ENCODE measurements at places on chromosomes 16 and 17.

DNA sequence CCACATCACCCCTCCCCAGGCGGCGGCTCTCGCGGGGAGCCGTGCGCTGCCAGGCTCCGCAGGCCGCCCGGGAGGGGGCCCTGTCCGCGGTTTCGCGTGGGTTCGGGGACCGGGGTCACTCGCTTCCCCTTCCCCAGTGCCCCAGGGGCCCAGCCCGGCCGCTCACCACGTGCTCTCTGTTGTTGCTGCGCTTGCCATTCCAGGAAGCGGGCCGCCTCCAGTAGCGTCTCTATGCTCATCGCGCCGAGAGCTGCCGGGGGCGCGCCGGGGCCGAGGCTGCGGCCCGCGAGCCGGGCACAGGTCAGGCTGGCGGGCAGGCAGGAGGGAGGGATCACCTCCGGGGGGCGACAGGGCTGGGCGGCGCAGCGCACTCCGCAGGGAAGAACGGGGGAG, 390 bp downstream of the MNT start:
- DNase-seq: peak; percentile 39

- no peak for DNase-seq
Observed at GRCh38 chr16:86628614-86629013, 50.3 kb downstream of the FOXL1 start.

DNA sequence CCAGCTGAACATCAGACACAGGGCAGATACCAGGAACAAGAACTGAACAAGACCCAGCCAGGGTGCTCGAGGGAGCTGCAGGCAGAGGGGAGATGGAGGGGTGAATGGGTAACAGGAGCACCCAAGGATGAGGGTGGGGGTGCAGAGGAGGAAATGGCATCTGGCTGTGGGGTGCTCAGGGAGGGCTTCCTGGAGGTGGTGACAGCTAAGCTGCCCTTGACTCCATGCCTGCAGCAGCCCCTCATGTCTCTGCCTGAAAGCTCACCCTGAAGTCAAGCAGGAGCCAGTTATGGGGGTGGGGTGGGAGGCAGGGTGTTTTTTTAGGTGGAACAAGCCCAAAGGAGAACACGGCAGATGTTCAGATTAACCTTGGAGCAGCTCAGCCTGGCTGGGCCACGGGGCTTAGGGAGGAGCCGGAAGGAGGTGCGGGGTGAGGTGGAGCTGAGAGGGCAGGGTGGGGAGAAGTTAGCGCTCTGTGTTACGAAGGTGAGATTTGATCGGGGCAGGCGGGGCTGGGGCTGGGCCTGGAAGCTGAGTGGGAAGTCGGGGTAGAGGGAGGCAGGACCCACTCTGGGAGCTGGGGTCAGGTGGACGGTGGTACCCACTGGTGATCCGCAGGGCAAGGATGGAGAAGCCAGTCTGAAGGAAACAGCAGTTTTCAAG, 143.0 kb downstream of the ENGASE start:
- no peak for DNase-seq

GRCh38 chr16:58620396-58620795, 9.2 kb downstream of the CNOT1 start:
- DNase-seq: no peak

DNA sequence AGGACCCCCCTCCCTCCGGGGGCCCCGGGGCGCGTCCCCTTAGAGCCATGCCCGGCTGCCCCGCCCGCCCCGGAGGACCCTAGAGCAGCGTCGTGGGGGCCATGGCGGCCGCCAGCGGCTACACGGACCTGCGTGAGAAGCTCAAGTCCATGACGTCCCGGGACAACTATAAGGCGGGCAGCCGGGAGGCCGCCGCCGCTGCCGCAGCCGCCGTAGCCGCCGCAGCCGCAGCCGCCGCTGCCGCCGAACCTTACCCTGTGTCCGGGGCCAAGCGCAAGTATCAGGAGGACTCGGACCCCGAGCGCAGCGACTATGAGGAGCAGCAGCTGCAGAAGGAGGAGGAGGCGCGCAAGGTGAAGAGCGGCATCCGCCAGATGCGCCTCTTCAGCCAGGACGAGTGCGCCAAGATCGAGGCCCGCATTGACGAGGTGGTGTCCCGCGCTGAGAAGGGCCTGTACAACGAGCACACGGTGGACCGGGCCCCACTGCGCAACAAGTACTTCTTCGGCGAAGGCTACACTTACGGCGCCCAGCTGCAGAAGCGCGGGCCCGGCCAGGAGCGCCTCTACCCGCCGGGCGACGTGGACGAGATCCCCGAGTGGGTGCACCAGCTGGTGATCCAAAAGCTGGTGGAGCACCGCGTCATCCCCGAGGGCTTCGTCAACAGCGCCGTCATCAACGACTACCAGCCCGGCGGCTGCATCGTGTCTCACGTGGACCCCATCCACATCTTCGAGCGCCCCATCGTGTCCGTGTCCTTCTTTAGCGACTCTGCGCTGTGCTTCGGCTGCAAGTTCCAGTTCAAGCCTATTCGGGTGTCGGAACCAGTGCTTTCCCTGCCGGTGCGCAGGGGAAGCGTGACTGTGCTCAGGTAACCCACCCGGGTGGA, 759 bp downstream of the ALKBH5 start:
- peak; percentile 43 for DNase-seq

- no peak for DNase-seq
Observed at GRCh38 chr17:1839516-1839915, 9.7 kb downstream of the RPA1 start.

DNA sequence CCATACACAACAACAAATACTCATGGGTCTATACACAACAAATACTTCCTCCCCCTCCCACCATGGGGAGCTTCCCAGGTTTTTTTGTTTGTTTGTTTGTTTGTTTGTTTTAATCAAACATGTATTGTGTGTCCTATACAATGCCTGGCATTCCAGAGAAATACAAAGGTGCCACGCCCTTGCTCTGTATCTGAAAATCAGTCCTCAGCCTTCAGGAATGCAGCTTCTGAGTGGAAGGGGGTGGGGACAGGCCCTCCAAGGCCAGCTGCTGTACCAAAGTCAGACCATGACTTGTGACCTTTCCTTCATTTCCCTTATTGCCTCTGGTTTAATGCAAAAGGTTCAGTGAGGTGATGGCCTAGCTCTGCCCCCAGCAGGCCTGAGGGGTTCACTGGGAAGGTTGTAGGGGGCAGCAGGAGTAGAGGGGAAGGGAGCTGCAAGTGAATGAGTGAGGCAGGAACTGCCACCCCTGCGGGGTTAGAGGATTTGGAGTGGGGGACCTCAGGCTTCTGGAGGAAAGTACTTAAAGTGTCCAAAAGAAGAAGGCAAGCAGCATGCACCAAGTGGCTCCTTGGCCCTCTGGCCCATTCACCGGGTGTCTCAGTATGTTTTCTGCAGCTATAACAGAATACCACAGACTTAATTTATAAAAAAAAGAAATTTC, 105.2 kb downstream of the CLEC16A start:
- DNase-seq: no peak

DNA sequence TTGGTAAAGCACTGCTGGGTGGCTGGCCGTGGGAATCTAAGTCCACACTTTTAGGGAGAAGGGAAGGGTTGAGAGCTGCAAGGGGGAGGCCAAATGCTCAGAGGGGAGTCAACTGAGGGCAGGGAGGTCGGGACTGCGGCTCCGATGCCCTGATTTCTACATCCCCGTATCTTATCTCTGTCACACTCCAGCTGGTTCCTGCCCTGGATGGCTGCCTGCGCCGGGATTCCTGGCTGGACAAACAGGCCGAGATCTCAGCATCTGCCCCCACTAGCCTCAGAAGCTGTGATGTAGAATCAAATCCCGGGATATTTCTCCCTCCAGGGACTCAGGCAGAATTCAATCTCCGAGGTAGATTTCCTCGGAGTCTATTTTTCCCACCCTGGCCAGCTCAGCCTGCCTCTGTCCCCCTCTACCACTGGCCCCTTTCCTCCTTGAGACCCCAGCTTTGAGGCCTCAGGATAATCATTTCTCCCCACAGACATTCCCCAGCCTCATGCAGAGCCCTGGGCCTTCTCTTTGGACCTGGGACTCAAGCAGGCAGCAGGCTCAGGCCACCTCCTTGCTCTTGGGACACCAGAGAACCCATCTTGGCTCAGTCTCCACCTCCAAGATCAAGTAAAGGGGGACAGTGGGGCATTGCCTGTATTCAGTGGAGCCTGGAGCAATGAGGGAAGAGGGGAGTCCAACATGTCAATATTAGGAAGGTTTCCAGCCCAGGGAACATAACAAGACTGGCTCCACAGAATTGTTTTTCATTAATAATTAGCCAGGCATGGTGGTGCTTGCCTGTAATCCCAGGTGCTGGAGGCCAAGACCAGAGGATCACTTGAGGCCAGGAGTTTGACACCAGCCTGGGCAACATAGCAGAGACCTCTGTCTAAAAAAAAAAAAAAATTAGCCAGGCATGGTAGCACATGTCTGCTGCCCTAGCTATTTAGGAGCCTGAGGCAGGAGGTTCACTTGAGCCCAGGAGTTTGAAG, 1.8 kb downstream of the SHBG start:
- no peak for DNase-seq

- DNase-seq: no peak
Observed at GRCh38 chr17:74296548-74296936, 22.5 kb downstream of the DNAI2 start.

DNA sequence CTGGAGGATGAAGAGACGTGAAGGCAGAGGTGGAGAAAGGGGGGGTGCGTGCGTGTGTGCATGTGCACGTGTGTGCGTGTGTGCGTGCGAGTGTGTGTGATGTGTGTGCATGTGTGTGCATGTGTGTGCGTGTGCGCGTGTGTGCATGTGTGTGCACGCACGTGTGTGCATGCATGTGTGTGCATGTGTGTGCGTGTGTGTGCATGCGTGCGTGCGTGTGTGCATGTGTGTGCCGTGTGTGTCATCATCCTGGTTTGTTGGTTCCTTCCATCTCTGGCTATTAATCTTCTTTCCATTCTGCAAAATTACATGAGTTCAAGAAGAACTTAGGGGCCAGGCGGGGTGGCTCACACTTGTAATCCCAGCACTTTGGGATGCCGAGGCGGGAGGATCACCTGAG, 17.0 kb upstream of the RPL38 start:
- no peak for DNase-seq

DNA sequence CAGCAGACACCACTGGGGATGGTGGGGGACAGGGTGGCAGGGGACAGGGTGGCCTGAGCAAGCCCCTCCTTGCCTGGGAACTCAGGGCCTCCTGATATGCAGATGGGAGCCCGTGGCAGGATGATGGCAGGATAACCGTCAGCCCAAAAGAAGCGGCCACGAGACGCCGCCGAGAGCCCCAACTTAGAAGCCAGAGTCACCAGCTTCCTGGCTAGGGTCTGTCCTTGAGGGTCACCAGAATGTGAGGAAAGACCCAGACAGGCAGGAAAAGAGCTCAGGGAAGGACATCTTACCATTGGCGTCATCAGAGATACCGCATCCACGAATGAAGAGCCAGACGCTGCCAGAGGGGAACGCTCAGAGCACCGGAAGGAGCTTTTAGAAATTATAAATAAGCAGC, 19.4 kb downstream of the RAB40C start:
- no peak for DNase-seq

DNA sequence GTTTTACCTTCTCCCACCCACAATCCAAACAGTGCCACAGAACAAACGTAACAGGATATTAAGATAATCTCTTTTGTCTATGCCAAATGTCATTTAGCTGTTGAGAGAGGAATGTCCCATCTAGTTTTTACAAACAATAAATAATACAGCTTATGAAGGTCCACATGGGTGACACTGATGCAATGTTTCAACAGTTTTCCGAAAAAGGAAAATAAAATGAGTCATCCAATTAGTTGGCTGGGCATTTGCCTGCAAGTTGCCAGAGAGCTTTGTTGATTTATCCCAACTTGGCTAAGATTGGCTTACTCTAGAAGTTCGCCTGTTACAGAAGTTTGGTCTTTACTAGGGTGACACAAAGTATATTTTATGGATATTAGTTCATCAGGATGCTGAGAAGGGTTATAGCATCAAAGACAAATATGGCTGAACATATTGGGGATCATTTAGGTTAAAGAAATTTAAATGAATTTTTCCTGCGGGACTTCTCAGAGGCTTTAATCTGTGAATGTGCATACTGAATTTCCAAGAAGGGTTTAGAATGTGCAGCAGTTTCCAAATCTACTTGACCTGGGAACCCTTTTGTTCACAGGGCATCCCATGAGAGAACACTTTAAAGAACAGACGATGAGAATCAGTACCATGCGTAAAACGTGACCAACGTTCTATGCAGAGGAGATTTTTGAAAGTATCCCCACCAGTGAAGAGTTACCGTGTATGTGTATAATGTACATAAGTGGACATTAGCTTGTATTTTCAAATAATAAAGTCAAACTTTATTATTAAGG, 73.1 kb downstream of the CDH13 start:
- DNase-seq: no peak

All from activated CD4-positive, CD25-positive, alpha-beta regulatory T cell (primary cell).